GM23248 (cell line): ENCODE measurements at places on chromosomes 1 and 21. TPM values are rescaled to one million over a fixed set of nuclear protein-coding genes. Genes with fewer than 3 reads are reported as not detected.

The RHOU gene
- polyA plus RNA-seq, result 1.7 and 1.9 TPM in 2 replicates

The TMEM52 gene
- 0.28 and 0.40 TPM in 2 replicates for polyA plus RNA-seq

The AMY1A gene
- polyA plus RNA-seq, result not detected in 2 replicates

GRCh38 chr1:100076319-100076718 lies 56.4 kb downstream of the SASS6 start:
- no peaks in the 10 kb centered on the region for H3K4me1 ChIP-seq
- H3K4me3 ChIP-seq, result no peak overlapping the region
- H3K27me3 ChIP-seq, result no peaks in the 10 kb centered on the region
- H3K36me3 ChIP-seq, result peaks cover 29% of the 10 kb centered on the region; the same call in 1 of the 2 replicates
- no peak for DNase-seq

- H3K36me3 ChIP-seq, result no peaks in the 10 kb centered on the region
- no peak overlapping the region for H3K4me3 ChIP-seq
- no peak overlapping the region for H3K27ac ChIP-seq
- DNase-seq, result no peak
- no peaks in the 10 kb centered on the region for H3K4me1 ChIP-seq
Measured at GRCh38 chr1:12090326-12090725, 27.2 kb downstream of the TNFRSF8 start.

DNA sequence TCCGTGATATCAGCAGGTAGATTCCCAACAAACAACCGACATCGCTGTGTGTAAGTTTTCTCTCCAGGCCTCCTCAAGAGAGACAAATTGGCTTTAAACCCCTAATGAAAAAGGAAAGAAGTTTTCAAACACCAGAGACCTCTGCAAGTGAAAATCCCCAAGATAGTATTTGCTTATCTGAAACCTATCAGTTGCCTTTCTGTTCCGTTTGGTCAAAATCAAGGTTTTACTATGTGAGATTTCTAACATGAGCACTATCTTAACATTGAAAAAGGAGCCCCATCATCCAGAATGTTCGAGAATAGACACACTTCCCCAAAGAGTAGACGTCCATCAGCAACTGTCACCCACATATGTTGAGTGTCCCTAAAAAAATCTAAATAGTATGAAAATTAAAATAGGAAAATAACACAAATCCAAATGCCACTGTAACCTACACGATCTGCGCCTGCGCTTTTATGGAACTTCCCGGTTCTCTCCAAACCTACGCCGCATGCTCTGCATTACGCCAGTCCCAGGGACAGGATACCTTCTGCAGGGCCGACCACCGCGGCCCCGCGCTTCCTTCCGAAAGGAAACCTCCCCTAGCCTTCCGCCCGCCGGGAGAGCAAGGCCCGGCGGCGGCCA lies 1.4 kb downstream of the SFPQ start:
- H3K36me3 ChIP-seq, result peaks cover 52% of the 10 kb centered on the region
- DNase-seq, result no peak
- no peaks in the 10 kb centered on the region for H3K27me3 ChIP-seq
- peak overlapping the region; percentile 86 for H3K27ac ChIP-seq
- H3K4me3 ChIP-seq, result peak overlapping the region; percentile 91
